ENCODE measurements at places on chromosomes 5 and 9.

DNA sequence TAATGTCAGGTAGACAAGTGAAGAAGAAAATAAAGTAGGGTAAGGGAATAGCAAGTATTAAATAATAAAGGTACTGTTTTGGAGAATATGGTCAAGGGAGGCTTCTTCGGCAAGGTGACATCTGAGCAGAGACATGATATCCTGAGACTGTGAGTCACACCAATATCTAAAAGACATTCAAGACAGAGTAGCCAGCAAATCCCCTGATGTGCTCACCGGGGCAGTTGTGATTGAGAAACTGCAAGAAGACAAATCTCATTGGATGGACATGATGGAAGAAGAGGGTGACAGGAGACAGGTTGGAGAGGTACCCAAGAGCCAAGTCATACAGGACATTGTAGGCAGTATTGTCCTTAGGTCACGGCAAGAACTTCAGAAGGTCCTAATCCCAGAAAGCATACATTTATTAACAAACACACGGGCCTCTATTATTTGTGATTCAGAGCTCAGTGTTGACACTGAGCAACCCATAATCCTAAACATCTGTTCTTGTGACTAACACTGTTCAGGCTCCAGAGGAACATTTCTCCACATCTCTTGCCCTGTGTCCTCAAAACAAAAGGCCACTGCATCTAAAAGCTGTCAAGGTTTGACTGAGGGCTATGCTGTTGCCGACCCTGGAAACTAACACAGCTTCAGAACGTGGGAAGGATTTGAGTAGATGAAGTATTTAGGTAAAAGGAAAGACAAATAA is 258.7 kb upstream of the CLINT1 start:
- DNase-seq: no peak

DNA sequence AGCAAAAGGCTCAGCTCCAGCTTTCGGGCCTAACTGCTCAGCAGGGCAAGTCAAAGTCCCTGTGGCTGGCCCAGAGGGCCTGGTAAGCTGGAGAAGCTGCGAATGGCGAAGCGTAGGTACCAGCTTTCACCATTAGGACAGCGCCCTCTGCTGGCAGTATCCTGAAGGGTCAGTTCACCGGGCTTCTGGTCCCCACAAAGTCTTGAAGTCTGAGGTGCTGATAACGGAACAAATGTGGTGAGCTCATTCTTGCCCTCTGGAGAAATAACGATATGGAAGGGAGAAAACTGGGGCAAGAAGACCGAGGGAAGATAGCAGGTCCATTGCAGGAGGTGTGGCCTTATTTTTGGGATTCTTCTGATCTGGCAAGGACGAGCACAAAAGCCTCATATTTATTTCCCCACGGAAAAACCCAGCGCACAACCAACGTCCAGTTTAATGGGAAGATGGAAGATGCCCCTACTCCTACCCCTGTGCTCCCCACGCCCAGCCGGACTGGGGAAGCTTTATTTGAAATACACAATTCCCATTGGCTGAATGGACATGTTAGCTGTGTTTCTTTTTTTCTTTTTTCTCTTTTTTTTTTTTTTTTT is 7.2 kb downstream of the SOWAHA start:
- DNase-seq: peak; percentile 96

DNA sequence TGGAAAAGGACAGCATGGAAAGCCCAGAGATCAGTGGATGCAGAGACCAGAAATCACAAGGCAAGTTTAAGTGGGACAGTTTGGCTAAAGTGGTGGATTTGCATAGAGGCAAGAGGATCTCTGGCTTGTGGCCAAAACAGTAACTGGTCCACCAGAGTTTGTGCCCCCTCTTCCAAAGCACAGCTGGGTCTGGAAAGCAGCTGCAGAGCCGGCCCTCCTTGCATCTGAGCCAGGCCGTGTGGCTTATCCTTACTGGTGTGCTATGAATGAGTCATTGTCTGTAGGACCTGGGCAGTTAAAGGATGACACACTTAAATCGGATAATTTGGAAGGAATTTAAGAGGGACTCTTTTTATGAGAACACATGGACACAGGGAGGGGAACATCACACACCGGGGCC is 146.6 kb downstream of the PIP5K1B start:
- DNase-seq: no peak

- no peak for DNase-seq
These were observed 80.5 kb downstream of the DAB2IP start for GRCh38 chr9:121731919-121732318.

Measured in glutamatergic neuron (in vitro differentiated cells).